ENCODE measurements at places on chromosomes 12 and 14.

DNA sequence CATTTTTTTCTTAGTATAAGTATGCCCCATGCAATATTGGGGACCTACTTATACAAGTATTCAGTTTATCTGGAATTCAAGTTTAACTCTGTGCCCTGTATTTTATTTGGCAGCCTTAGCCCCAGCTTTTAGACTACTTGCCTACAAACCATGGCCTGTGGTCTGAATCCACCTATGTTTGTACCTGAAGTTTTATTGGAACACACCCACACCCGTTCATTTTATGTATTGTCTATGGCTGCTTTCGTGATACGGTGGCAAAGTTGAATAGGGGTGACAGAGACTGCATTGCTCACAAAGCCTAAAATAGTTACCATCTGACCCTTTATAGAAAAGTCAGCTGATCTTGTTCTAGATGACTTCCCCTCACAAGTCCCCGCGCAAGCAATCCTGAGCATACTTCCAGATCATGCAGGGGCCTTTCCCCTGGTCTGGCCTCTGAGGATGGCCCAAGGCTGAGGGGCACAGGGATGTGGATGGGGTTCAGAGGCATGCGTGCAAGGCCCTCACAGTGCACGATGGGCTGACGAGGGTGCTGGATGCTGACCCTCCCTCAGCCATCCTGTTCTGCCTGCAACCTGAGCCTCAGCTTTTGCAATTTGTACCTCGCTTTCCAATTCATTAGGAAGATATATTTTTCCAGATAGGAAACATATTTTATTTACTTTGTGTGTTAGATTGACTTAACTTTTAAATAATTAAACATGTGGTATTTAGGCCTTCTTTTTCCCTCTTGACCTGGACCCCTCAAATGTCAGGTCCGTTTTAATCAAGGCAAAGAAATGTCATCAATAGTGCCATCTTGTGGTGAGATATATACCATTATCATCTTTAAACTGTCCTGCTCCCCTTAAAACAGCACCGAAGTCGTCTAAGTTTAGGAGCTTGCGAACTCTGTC lies 527.3 kb upstream of the CCDC196 start:
- no peak overlapping the region for H3K4me3 ChIP-seq
- H3K36me3 ChIP-seq, result no peaks in the 10 kb centered on the region
- no peak for DNase-seq
- H3K27me3 ChIP-seq, result no peaks in the 10 kb centered on the region
- H3K27ac ChIP-seq, result no peak overlapping the region

DNA sequence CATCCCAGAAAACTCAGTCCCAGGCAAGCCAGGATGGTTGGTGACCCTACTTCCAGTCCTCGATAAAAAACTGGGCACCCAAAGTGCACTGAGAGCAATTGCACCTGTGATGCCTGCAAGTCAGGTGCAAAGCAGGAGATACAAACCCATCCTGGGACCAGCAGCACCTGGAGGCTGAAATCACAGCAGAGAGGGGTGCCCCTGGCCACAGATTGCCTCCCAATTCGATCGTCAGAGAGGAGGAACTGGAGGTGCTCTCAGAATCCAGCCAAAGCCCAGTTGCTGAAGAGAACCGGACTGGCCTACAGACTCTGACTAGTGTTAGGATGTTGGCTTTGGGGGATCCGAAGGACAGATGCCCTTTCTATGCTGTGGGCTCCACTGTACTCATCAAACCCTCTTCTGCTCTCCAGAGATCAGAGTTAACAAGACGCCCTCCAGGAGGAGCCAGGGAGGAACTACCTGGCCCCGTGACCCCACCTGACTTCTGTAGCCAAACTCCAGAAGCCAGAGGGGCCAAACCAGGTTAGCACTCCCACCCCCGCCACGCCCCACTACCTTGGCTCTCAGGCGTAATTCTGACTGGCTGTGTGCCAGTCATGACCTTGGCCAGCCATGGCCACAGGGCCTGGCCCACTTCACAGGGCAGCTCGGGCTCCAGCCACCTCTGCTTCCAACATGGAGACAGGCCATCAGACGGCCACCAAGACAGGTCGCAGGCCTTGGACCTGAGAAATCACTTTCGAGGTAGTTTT lies 284.5 kb upstream of the RTL1 start:
- no peak overlapping the region for H3K27ac ChIP-seq
- no peaks in the 10 kb centered on the region for H3K27me3 ChIP-seq
- no peak overlapping the region for H3K4me3 ChIP-seq
- DNase-seq, result peak; percentile 26
- no peaks in the 10 kb centered on the region for H3K36me3 ChIP-seq

GRCh38 chr14:96309133-96309895 lies 53.3 kb downstream of the BDKRB1 start:
- H3K27ac ChIP-seq, result peak overlapping the region; percentile 59
- H3K27me3 ChIP-seq, result no peaks in the 10 kb centered on the region
- no peak overlapping the region for H3K4me3 ChIP-seq

DNA sequence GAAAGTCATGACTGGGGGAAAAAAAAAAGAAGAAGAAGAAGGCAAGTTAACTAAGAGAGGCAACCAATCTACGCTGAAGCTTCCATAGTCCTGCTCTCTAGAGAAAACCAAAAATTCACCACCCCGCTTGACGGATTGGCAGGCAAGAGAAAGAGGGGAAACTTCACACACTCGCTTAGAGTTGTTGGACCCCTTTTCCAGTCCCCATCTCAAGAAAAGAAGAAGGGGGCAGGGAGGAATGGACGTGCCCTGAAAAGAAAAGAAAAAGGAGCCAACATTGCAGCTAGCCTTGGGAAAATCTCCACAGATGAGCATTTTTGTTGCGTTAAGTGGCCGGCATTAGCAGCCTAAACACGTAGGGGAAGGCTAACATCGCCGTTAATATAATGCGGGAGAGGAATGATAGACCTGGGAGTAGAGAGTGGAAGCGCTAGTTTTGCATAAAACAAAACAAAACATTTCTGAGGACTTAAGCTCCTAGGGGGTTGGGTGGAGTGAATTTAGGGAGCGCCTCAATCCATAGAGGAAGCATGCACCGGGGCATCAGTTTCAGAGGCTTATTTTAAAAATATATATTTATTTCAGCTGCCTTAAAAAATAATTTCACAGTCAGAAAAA lies 11.3 kb upstream of the FOXG1 start:
- H3K4me1 ChIP-seq, result no peaks in the 10 kb centered on the region
- no peaks in the 10 kb centered on the region for H3K27me3 ChIP-seq
- no peak overlapping the region for H3K27ac ChIP-seq
- H3K36me3 ChIP-seq, result no peaks in the 10 kb centered on the region

GRCh38 chr12:65510584-65511050 lies 232.1 kb downstream of the MSRB3 start:
- H3K36me3 ChIP-seq, result no peaks in the 10 kb centered on the region
- H3K27me3 ChIP-seq, result no peaks in the 10 kb centered on the region
- no peak overlapping the region for H3K4me3 ChIP-seq
- H3K4me1 ChIP-seq, result no peaks in the 10 kb centered on the region
- DNase-seq, result no peak
- no peak overlapping the region for H3K27ac ChIP-seq

DNA sequence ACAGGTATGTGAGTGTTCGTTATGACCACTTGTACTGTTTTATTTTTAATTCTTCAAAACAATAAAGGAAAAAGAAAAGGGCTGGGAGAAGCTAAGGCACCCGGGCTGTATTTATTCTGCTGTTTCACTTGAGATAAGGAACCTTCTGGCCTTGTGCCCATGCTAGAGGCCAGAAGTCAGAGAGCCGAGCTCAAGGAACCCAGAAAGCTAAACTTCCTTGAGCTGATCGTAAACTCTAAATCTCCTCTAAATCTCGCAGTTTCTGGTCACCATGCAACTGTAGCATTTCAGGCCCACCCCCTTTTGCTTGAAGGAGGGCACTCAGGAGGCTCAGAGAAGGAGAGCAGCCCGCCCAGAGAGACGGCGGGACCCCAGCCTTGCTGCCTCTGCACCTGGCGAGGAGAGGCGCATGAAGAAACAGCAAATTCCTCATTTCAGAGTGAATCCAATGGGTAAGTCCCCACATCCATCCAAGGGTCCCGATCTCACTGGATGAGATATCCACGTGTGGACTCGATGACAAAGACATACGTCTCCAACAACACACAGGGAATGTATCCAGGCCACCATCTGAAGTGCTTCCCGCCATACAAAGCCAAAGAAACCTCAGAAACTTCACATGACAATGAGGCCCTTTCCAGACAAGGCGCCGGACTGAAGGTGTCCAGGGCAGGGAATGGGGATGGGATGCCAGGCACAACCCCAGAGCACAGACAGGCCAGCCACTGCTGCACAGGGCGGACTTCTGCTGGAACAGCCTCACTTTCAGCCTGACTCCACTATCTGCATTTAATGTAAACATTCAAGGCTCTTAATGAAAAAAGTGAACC lies 14.6 kb downstream of the CCDC88C start:
- peak; percentile 70 for DNase-seq
- H3K36me3 ChIP-seq, result no peaks in the 10 kb centered on the region
- no peaks in the 10 kb centered on the region for H3K27me3 ChIP-seq
- H3K4me1 ChIP-seq, result peaks cover 33% of the 10 kb centered on the region
- H3K4me3 ChIP-seq, result no peak overlapping the region

DNA sequence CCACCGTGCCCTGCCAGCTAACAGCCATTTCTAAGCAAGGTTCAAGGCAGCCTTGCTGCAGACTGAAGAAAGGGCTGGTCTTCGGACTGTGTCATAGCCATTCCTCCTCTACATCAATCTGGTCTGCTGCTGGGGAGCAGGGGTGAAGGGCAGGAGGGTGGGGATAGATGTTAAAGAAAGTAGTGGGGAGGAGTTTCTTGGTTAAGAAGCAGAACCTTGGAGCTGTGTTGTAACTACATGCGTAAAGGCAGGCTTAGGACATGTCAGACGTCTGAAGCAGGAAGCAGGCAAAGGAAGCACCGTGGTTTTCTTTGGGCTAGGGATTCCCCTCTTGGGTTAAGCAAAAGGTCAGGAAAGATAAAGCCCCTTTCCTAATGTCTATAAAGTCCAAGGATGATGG lies 18.1 kb upstream of the NEK9 start:
- no peak overlapping the region for H3K4me3 ChIP-seq
- peaks cover 13% of the 10 kb centered on the region for H3K36me3 ChIP-seq
- no peaks in the 10 kb centered on the region for H3K4me1 ChIP-seq
- peak overlapping the region; percentile 75 for H3K27ac ChIP-seq

DNA sequence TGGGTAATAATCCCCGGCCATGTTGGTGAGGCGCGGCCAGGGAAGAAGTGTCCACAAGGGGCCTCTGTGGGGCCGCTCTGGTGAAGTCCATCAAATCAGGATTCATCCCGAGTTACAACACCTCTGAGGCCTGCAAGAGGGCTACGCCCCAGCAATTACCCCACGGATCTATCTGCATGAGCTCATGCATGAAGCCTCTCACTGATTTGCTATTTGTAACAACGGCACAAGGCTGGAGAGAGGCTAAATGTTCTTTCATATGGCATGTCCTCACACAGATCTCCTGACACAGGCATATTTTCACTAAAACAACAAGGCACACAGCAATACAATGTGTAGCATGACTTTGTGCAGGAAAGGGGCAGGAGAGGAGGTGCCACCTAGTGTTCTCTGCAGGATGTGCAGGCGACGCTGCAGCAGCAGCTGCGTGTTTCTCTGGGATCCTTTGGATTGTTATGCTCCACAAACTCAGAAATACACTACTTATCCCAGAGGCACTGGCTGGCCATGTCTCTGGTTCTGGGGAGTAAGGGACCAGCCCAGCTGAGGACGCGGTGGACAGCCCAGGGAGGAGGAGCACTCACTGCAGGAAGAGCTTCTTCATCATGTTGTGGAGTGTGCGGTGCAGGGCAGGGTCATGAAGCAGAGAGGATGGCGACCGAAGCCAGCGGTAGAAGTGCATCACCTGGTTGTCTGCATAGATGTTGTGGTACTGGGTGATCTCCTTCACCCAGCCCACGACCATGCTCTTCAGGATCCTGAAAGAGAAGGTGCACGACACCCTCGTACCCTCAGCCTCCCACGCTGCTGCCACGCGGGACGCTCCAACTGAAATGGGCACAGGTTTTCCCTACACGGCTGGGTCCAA lies 20.2 kb downstream of the P2RX2 start:
- H3K4me3 ChIP-seq, result no peak overlapping the region
- H3K27me3 ChIP-seq, result no peaks in the 10 kb centered on the region
- H3K36me3 ChIP-seq, result peaks cover 75% of the 10 kb centered on the region
- H3K27ac ChIP-seq, result no peak overlapping the region

DNA sequence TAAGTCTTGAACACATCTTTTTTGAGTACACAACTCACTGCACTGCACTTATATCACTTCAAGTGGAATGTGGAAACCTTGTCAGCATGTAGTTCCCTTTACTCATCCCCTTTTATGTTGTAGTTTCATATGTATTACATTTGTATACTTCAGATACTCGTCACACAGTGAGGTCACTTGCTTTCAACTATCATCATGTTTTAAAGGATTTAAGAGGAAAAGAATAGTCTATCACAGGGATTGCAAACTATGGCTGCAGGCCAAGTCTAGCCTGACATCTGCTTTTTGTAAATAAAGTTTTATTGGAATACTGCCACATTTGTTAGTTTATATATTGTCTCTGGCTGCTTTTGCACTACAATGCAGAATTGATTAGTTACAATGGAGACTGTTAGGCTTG lies 24.3 kb downstream of the CNOT2 start:
- no peak for DNase-seq
- no peaks in the 10 kb centered on the region for H3K4me1 ChIP-seq
- no peaks in the 10 kb centered on the region for H3K36me3 ChIP-seq
- H3K4me3 ChIP-seq, result no peak overlapping the region
- H3K27me3 ChIP-seq, result no peaks in the 10 kb centered on the region
- H3K27ac ChIP-seq, result no peak overlapping the region

GRCh38 chr12:124551268-124552144 lies 15.9 kb downstream of the NCOR2 start:
- H3K4me1 ChIP-seq, result peaks cover 16% of the 10 kb centered on the region
- H3K27me3 ChIP-seq, result no peaks in the 10 kb centered on the region
- H3K36me3 ChIP-seq, result no peaks in the 10 kb centered on the region
- H3K27ac ChIP-seq, result peak overlapping the region; percentile 57
- DNase-seq, result peak; percentile 69

- H3K4me1 ChIP-seq, result peaks cover 62% of the 10 kb centered on the region
- H3K4me3 ChIP-seq, result no peak overlapping the region
- H3K27ac ChIP-seq, result no peak overlapping the region
Measured at GRCh38 chr12:119676573-119676972, 8.6 kb downstream of the PRKAB1 start.

- no peaks in the 10 kb centered on the region for H3K27me3 ChIP-seq
- no peak overlapping the region for H3K4me3 ChIP-seq
- DNase-seq, result no peak
- H3K4me1 ChIP-seq, result no peaks in the 10 kb centered on the region
- H3K36me3 ChIP-seq, result no peaks in the 10 kb centered on the region
Measured at GRCh38 chr14:99179946-99180345, 92.1 kb downstream of the BCL11B start.

DNA sequence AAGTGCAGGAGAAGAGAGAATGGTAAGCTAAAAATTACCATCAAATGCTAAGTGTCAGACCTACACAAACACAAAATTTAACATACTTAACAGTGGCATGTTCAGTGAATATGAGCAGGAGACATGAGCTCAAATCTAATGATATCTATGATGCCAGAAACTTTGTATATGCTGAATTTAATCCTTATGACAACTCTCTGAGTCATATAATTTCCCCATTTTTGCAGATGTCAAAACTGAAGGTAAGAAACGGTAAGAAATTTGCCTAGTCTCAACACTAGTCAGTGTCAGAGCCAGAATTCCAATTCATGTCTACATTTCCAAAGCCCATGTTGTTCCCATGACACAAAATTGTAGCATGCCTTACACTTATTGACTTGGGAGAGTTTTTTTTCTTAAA lies 375.8 kb downstream of the APAF1 start:
- no peaks in the 10 kb centered on the region for H3K27me3 ChIP-seq
- no peaks in the 10 kb centered on the region for H3K4me1 ChIP-seq
- no peaks in the 10 kb centered on the region for H3K36me3 ChIP-seq
- H3K4me3 ChIP-seq, result no peak overlapping the region
- DNase-seq, result no peak

All from Peyer's patch (tissue), 4 donors.